ENCODE measurements at places on chromosomes 5 and 9.

DNA sequence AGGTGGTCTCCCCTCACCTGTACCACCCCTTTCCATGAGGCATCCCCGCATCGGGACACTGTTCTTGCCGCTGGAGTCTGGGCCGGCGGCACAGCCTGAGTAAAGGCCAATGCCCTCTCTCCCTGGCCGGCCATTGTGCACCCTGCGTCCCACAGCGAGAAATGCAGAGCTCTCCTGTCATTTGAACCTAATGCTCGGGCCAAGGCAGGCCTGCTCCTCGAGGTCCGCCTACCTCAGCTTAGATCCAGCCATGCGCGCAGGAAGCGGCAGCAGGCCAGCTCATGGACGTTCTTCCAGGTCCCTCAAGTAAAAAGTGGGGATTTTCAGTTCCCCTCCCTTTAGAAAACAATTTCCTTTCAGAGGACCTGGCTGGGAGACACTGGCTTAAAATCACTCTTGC, 135.0 kb downstream of the HSD17B3 start:
- no peak for DNase-seq

- no peak for DNase-seq
These were observed 55.5 kb upstream of the FBXL17 start for GRCh38 chr5:108437425-108437824.

DNA sequence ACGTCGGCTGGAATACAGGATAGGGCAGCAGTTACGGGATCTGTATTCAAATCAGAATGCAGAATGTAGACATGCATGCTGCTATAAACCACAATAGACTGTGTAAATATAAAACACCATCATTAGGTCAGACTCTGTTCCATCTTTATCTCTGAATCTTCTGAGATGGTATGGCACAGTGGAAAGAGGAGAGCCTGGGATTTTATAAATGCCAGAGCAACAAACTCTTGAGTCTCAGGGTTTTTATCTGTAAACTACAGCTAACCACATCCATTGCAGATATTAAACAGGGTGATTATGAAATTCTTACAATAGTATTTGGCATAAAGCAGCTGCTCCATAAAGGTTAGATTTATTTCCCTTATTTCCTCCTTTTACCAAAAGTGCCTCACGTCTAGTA, 108.7 kb downstream of the ZDHHC21 start:
- no peak for DNase-seq

GRCh38 chr5:73122875-73123810, 2.8 kb downstream of the TMEM171 start:
- DNase-seq: no peak

GRCh38 chr9:107472581-107473340, 16.8 kb downstream of the KLF4 start:
- DNase-seq: peak; percentile 67

GRCh38 chr5:138980441-138980840, 105.3 kb upstream of the LRRTM2 start:
- no peak for DNase-seq

DNA sequence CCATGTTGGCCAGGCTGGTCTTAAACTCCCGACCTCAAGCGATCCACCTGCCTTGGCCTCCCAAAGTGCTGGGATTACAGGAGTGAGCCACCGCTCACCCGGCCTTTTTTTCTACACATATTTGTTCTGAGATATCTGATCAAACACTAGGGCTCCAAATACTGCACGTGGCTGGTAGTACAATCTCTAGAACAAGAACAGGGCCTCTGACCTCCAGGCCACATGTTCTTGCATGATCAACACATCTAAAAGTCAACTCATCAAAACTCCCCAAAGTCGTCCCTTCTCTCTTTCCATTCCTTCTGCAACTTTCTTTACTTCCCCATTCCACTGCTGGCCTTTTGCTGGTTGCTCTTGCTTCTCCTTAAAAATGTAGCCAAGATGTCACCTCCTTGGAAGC, 113.3 kb upstream of the LHFPL2 start:
- DNase-seq: no peak

GRCh38 chr9:129506892-129507291, 114.0 kb downstream of the C9orf50 start:
- DNase-seq: no peak

GRCh38 chr9:127923771-127924170, 6.8 kb downstream of the PIP5KL1 start:
- DNase-seq: no peak

- DNase-seq: no peak
These were observed 61.1 kb downstream of the EGFLAM start for GRCh38 chr5:38319491-38319890.
